Activated T-cell treated with anti-CD3 and anti-CD28 coated beads, Interleukin-2, amount 50 U/mL, for 24 hours (primary cell): ENCODE measurements at places on chromosomes 5 and 9.

DNA sequence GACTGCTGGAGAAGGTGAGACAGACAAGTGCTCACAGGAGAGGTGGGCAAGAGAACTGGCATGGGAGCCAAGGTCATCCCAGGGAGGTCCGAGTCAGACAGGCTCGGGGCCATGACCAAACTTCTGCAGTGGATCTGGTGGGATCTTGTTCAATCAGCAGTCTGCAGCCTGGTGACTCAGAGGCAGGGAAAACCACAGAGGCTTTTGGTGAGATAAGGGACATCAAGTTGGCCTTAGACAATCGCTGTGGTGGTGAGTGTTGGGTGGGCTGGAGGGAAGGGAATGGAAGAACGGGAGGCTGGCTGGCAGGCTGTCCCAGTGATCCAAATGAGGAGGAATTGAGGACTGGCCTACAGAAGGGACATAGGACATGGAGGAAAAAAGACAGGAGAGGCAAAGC is 123.8 kb downstream of the TMEM174 start:
- no peak overlapping the region for H3K27ac ChIP-seq
- no peak overlapping the region for H3K4me3 ChIP-seq
- no peaks in the 10 kb centered on the region for H3K36me3 ChIP-seq
- peaks cover 92% of the 10 kb centered on the region for H3K27me3 ChIP-seq

GRCh38 chr9:73239570-73240265 is 88.1 kb downstream of the ANXA1 start:
- no peaks in the 10 kb centered on the region for H3K36me3 ChIP-seq
- no peaks in the 10 kb centered on the region for H3K4me1 ChIP-seq
- no peak overlapping the region for H3K27ac ChIP-seq
- peaks cover 15% of the 10 kb centered on the region for H3K27me3 ChIP-seq

- H3K36me3 ChIP-seq: no peaks in the 10 kb centered on the region
- H3K27ac ChIP-seq: no peak overlapping the region
- no peak for DNase-seq
- H3K4me3 ChIP-seq: no peak overlapping the region
- H3K27me3 ChIP-seq: no peaks in the 10 kb centered on the region
These were observed 193.6 kb downstream of the GLIS3 start for GRCh38 chr9:4106081-4106759.

DNA sequence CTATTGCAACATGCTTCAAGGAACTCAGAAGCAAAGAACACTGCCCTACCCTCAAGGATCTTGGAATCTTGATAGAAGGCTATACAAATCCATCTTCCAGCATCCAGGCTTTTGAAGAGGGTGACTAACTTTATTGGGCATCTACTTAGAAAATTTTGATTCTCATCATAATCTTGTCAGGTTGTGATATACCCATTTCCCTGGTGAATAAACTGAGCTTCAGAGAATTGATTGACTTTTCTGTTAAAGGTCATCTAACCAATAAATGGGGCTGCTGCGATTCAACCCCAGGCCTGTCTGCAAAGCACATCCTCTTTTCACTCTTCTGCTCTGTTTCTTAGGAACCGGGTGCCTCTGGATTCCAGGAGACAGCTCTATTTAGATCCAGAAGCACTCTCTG is 19.9 kb upstream of the INSYN2B start:
- no peaks in the 10 kb centered on the region for H3K4me1 ChIP-seq
- no peak for DNase-seq
- no peak overlapping the region for H3K4me3 ChIP-seq
- H3K27ac ChIP-seq: no peak overlapping the region
- H3K27me3 ChIP-seq: no peaks in the 10 kb centered on the region

DNA sequence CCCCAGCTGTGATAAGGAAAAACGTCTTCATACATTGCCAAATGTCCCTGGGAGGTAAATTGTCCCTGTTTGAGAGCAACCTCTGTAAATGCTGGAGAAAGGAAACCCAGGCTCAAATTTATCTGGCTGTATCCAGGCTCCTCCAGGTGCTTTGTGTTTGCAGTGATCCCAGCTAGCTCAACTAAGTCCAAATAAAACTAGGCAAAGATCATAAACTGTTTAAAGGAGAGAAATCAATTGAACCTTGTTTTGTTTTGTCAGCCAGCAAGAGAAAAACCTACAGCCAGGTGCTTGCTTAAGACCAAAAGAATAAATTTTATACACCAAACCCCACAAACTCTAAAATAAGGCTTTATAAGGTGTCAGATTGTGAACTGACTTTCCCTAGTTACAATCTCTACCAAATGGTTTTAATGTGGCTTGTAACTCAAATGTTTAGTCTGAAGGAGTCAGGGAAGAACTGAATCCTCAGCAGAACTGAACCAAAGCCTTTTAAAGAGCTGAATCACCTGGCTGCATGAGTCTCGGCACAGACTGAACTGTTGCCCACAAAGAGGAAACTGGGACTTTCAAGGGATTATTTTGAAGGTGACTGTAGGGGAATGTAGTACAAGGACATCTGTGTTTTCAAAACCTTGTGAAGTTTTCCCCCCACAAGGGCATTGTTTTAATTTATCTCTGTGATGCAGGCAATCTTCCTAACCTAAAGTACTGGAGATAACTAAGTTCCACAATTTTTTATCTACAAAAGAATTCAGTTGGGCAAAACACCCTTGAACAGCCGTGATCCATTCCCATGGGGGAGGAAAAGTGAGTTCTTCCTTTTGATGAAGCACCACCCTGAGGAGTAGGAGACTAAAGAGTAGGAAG is 201.7 kb upstream of the TARS1 start:
- peaks cover 17% of the 10 kb centered on the region for H3K4me1 ChIP-seq
- no peaks in the 10 kb centered on the region for H3K27me3 ChIP-seq
- no peak for DNase-seq
- H3K4me3 ChIP-seq: no peak overlapping the region

- H3K4me1 ChIP-seq: peaks cover 25% of the 10 kb centered on the region
- H3K36me3 ChIP-seq: no peaks in the 10 kb centered on the region
- H3K27me3 ChIP-seq: no peaks in the 10 kb centered on the region
These were observed 77.0 kb downstream of the DCP2 start for GRCh38 chr5:113053511-113053995.

DNA sequence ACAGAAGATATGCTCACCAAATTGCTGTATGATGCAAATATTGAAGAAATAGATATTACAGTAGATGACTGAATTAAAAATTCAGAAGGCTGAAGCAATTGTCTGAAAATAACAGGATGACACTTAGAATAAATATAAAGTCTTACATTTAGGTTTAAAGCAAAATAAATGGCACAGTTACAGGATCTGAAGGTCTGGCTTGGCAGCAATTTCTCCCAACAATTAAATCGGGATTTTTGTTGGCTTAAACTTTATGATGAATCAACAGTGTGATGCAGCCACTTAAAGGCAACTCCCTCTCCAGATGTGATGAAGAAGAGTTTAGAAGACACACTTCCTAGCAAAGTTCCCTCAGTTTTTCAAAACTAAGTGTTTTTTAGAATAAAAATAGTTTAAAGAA is 80.5 kb downstream of the NREP start:
- no peak overlapping the region for H3K27ac ChIP-seq
- no peak for DNase-seq
- H3K36me3 ChIP-seq: no peaks in the 10 kb centered on the region
- H3K27me3 ChIP-seq: peaks cover 5% of the 10 kb centered on the region
- no peaks in the 10 kb centered on the region for H3K4me1 ChIP-seq

DNA sequence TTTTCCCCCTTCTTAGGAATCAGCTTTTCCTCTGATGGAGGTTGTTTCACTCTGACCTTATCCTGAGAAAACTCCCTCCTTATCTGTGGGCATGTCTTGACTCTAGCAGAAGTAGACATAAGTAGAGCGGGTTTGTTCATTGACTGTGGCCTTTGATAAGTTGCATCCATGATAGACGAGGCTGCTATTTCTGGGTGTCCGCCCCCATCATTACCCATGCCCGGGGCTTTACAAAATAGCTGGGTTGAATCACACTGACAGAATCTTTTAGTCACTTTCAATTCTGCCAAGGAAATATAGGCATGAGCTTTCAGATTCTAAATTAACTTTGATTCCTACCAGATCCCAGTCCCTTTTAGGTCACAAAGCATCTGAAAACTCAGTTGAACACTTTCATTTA is 223.8 kb downstream of the SEC61B start:
- H3K27me3 ChIP-seq: peaks cover 29% of the 10 kb centered on the region
- H3K4me1 ChIP-seq: peaks cover 3% of the 10 kb centered on the region
- no peak overlapping the region for H3K4me3 ChIP-seq
- no peak for DNase-seq

- no peaks in the 10 kb centered on the region for H3K4me1 ChIP-seq
- no peaks in the 10 kb centered on the region for H3K27me3 ChIP-seq
- DNase-seq: no peak
- no peaks in the 10 kb centered on the region for H3K36me3 ChIP-seq
- H3K27ac ChIP-seq: no peak overlapping the region
- no peak overlapping the region for H3K4me3 ChIP-seq
These were observed 382.3 kb downstream of the ACTL7B start for GRCh38 chr9:108473209-108474112.

DNA sequence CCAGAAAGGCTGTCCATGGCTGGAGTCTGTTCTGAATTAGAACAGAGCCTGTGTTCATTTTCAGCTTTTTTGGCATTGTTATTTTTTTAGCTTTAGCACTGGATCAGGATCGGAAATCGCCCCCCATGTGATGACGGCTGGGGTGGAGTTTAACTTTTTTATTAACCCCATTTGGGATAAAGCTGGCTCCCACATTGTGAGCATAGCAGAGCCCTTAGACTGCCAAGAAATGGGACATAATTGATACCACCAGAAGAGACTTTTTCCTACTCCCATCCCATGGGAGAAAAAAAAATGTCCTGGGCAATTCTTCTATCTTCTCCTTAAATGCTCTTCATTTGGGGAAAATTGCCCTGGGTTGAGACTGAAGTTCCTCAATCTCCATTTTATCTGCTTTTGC is 52.4 kb downstream of the SLIT3 start:
- H3K36me3 ChIP-seq: no peaks in the 10 kb centered on the region
- no peak overlapping the region for H3K27ac ChIP-seq
- H3K4me3 ChIP-seq: no peak overlapping the region
- DNase-seq: no peak

DNA sequence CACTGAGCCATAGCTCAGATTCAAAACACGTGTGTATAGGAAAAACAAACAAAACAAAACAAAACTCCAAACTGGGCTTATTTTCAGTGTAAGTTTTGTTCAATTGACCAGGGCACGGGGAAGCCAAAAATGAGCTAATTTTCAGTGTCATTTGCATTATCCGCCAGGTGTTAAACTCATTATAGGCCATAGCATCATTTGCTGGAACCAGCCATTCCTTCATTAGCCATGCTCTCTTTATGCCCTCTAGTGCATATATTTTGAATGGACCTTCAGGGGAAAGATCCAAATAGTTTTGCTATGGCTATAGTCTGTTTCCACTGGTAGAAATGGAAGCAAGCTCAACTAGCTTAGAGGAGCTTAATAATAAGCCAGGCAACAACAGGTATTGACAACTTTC is 1205.2 kb upstream of the DMAC1 start:
- H3K27ac ChIP-seq: no peak overlapping the region
- H3K4me1 ChIP-seq: no peaks in the 10 kb centered on the region
- no peak for DNase-seq
- no peaks in the 10 kb centered on the region for H3K36me3 ChIP-seq
- no peak overlapping the region for H3K4me3 ChIP-seq

DNA sequence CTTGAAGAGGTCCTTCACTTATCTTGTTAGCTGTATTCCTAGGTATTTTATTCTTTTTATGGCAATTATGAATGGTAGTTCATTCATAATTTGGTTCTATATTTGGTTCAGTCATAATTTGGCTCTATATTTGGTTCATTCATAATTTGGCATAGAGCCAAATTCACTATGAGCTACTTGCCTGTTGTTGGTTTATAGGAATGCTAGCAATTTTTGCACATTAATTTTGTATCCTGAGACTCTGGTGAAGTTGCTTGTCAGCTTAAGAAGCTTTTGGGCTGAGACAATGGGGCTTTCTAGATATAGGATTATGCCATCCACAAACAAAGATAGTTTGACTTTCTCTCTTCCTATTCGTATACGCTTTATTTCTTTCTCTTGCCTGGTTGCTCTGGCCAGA is 142.2 kb downstream of the PLCXD3 start:
- no peaks in the 10 kb centered on the region for H3K4me1 ChIP-seq
- H3K27ac ChIP-seq: no peak overlapping the region
- H3K36me3 ChIP-seq: no peaks in the 10 kb centered on the region
- DNase-seq: no peak

- no peak overlapping the region for H3K4me3 ChIP-seq
- no peak for DNase-seq
- peaks cover 20% of the 10 kb centered on the region for H3K4me1 ChIP-seq
- no peaks in the 10 kb centered on the region for H3K27me3 ChIP-seq
- H3K36me3 ChIP-seq: peaks cover 3% of the 10 kb centered on the region
- no peak overlapping the region for H3K27ac ChIP-seq
These were observed 2.5 kb downstream of the ACER2 start for GRCh38 chr9:19411316-19411715.

GRCh38 chr5:59095480-59095879 is 512.6 kb downstream of the RAB3C start:
- DNase-seq: no peak
- no peaks in the 10 kb centered on the region for H3K36me3 ChIP-seq
- no peaks in the 10 kb centered on the region for H3K27me3 ChIP-seq

DNA sequence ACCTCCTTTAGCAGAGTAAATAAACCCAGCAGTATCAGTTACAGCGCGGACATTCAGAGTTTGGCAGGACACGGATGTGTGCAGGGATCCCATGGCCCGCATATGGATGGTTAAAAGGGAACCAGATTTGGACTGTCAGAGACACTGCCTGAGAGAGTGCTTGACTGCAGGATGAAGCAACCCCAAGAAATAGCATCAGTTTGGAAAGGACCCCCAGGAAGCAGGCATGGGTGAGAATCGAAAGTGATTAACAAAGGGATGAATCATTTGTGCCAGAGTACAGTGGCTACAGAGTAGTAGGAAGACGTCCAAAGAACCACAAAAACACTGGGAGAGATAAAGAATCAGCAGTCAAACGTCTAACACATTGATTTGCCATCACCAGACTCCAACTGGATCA is 5.5 kb downstream of the C7 start:
- H3K36me3 ChIP-seq: no peaks in the 10 kb centered on the region
- no peaks in the 10 kb centered on the region for H3K4me1 ChIP-seq
- no peak for DNase-seq
- H3K4me3 ChIP-seq: no peak overlapping the region

GRCh38 chr9:127313042-127313560 is 48.5 kb downstream of the GARNL3 start:
- H3K36me3 ChIP-seq: no peaks in the 10 kb centered on the region
- no peak for DNase-seq
- peaks cover 15% of the 10 kb centered on the region for H3K27me3 ChIP-seq
- peaks cover 9% of the 10 kb centered on the region for H3K4me1 ChIP-seq

GRCh38 chr5:124065508-124065907 is 553.5 kb downstream of the CSNK1G3 start:
- DNase-seq: no peak
- no peaks in the 10 kb centered on the region for H3K36me3 ChIP-seq
- H3K27me3 ChIP-seq: no peaks in the 10 kb centered on the region

GRCh38 chr5:119355244-119355638 is 578 bp upstream of the TNFAIP8 start:
- peaks cover 59% of the 10 kb centered on the region for H3K36me3 ChIP-seq
- DNase-seq: peak; percentile 72
- peaks cover 68% of the 10 kb centered on the region for H3K4me1 ChIP-seq
- no peaks in the 10 kb centered on the region for H3K27me3 ChIP-seq
- peak overlapping the region; percentile 99 for H3K4me3 ChIP-seq
- peak overlapping the region; percentile 92 for H3K27ac ChIP-seq

- H3K4me1 ChIP-seq: no peaks in the 10 kb centered on the region
- no peak for DNase-seq
- peaks cover 3% of the 10 kb centered on the region for H3K36me3 ChIP-seq
- H3K27me3 ChIP-seq: peaks cover 57% of the 10 kb centered on the region
- H3K27ac ChIP-seq: no peak within 1 kb of the TSS
- no peak within 1 kb of the TSS for H3K4me3 ChIP-seq
These were observed at the start of gene PCDHA12 for GRCh38 chr5:140875085-140876065. Gene PCDHA12, plus strand, starts transcription at chr5:140875308. Its CDS starts 165 bp downstream, at chr5:140875473.

GRCh38 chr5:179295778-179296149 is 49.5 kb downstream of the ADAMTS2 start:
- no peak for DNase-seq
- no peak overlapping the region for H3K4me3 ChIP-seq
- no peak overlapping the region for H3K27ac ChIP-seq
- H3K36me3 ChIP-seq: no peaks in the 10 kb centered on the region
